ENCODE measurements at places on chromosomes 4 and X. TPM values are rescaled to one million over a fixed set of nuclear protein-coding genes. Genes with fewer than 3 reads are reported as not detected.

- DNase-seq: no peak
Observed at GRCh38 chrX:55142919-55143310, 54.1 kb downstream of the PAGE2 start.

Gene ABLIM2
- total RNA-seq: 8.2 TPM

DNA sequence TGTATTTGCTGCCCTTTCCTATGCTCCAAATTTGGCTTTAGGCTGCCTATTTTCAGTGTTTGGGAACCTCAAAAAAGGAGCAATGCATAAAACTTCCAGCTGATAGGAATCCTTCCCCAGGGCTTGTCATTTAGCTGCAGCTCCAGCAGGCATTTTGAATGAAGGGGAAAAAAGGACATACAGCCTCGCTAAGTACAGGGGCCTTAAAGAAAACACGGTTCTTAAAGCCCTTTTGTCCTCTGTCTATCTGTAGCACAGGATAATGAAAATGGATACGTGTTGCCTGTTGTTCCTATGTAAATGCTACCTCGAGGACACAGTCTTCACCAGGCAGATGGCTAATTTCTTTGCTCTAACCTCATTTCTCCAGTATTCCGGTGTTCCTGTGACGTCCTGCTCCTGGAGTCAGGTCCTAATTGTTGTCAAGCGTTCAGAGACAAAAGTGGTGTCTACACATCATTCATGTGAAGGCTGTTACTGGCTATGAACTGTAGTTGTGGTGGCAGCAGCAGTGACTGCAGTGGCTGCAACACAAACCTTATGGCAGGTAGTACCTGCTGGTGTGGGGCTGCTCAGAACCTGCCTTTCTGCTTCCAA, 117.4 kb downstream of the MGST2 start:
- no peak for DNase-seq

GRCh38 chr4:107619066-107619465, 101.0 kb downstream of the PAPSS1 start:
- no peak for DNase-seq

DNA sequence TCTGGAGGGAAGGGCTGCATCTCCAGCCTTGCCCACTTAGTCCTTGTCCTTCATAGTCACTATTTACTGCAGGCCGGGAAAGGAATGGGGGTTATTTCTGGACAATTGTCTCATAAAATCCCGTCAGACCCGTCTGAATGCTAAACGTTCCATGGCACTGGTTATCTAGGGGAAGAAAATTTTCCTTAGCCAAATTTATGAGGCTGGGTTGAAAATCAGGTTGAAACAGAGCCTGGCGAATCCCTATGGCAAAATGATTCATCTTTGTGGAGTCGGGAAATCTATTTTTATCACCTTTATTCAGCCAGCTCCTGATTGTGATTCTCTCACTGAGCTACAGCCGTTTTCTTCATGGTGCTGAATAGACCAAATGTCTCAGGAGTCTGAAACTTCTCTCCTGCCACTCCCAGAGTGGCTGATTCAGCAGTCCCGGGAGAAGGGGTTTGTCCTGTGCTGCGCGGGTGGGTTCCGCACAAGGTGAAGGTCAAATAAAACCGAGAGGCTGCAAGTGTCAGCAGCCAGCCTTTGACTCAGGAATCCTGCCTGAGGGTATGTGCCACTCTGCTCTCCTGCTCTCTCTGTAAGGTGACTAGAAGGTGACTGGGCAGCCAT, 1.0 kb downstream of the LIMCH1 start:
- DNase-seq: no peak

GRCh38 chrX:42686706-42687105, 91.3 kb downstream of the PPP1R2C start:
- DNase-seq: no peak

GRCh38 chrX:11129534-11130105, 18.5 kb downstream of the HCCS start:
- DNase-seq: no peak

Gene ZMAT1
- 19.0 TPM for total RNA-seq

DNA sequence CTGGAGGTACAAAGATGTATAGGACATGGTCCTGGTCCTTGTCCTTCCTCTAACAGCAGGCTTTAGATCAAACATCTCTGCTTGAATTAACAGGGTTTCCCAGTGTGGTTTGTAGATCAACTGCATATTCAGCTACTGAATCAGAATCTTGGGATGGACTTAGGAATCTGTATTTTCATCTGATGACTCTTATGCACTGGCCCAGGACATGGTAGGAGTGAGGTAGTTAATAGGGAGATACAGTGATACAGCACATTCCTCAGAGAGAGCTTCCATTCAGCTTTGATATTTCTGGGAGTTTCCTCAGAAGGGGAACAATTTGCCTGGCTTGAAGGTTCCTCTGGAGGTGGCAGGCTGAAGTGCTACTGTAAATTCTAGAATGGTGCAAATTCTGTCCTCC, 203.1 kb downstream of the LARP7 start:
- DNase-seq: no peak

Gene CCNA2
- 1.3 TPM for total RNA-seq

DNA sequence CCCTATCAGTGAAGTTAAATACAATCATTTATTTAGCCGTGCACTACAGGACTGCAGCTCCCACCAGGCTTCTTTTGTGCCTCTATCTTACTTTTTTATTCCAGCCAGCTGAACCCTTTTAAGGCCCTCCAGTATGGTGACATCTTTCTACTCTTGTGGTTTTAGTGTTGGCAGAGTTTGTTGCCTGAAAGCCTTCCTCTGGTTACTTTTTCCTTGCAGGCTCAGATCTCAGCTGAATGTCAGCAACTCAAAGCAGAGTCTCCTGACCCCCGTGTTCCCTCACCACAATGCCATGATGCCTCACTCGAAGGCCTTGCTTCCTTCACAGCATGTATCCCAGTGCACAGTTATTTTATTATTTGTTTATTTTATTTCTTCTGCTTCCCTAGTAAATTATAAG, 818.9 kb upstream of the LCORL start:
- DNase-seq: no peak

- no peak for DNase-seq
Observed at GRCh38 chrX:70552130-70552704, 107.6 kb downstream of the DLG3 start.

DNA sequence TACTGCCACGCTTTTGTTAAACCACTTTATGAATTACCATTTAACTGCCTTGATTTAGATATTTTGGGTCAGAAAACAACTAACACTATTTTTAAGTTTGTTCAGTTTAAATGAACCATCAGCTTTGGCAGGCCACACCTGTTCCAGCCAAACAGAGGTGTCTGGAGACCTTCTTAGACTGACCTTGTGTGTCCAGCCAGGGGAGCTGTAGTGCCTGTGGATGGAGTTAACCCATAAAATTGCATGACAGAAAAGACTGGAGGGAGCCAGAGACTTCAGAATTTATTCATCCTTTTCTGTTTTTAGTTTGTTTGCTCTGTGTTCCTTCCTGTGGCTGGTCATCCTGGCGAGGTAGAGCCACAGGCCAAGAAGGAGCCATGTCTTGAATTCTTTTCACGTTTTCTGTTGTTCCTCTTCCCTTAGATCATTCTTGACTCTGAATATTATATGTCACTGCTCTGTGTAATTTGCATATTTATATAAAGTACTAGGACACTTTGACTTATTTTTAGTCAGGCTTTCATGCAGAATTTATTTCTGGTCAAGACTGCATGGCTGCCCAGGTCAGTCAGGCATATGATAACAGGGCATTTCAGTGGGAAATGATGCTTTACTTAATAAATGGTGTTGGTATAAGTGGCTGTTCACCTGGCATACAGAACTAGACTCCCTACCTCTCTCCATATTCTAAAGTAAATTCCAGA, 26.7 kb downstream of the HERC3 start:
- no peak for DNase-seq

- no peak for DNase-seq
Observed at GRCh38 chr4:121654738-121655137, 42.0 kb downstream of the ANXA5 start.

Gene HCFC1
- 20.2 TPM for total RNA-seq

Gene CTAG1B
- not detected for total RNA-seq

Gene MAGEB2
- total RNA-seq: not detected

DNA sequence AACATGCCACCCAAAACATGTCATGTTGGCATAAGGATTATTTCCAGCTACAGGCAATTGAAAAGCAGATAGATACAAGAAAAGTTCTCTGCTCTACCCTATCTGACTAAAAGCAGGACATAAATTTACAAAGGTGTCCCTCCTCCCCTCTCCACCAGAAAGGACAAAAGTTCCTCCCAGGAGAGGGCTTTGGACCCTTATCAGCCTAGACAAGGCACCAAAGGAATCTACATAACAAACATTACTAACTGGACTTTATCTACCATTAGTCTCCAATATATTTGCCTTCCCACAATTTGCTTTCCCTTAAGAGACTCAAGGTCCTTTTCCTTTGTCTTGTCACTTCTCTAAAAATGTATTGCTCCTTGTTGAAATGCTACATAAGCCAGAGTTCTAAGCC, 55.6 kb downstream of the ADGRA3 start:
- no peak for DNase-seq

DNA sequence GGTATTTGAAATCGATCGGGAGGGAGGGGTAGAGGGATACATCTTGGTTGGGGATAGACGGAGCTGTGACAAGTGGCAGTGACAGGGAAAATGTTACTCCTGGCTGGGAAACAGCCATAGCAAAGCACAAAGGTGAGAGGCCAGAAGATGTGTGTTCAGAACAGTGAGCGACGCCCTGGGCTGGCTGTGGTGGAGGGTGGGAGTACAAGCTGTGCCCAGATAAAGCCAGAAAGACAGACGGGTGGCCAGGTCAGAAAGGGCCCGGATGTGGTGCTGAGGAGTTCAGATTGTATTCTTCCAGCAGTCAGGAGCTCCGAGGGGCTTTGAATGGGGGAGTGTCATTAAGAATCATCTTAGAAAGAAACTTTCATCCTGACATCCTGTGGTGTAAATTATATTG, 27.9 kb downstream of the CCDC149 start:
- DNase-seq: no peak

DNA sequence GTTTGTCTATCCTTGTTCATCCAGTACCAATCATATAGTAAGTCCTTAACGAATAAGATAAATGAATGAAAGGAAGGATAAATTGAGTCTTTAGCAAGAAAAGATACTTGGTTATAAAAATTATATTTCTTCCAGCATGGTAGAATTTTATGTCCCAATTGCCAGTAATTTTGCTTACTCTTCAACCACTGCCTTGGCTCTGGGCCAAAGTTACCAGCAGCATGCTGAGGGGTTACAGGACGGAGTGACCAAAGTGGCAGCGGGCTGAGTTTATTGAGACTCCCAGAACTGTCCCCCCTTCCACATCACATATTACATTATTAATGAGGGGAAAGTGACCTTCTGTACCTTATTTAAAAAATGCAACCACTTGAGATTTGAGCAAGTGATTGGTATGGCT, 121.7 kb downstream of the RASGEF1B start:
- no peak for DNase-seq

- no peak for DNase-seq
Observed at GRCh38 chrX:102154900-102155805, 624 bp downstream of the BEX5 start.

Gene ATP7A
- 16.4 TPM for total RNA-seq

DNA sequence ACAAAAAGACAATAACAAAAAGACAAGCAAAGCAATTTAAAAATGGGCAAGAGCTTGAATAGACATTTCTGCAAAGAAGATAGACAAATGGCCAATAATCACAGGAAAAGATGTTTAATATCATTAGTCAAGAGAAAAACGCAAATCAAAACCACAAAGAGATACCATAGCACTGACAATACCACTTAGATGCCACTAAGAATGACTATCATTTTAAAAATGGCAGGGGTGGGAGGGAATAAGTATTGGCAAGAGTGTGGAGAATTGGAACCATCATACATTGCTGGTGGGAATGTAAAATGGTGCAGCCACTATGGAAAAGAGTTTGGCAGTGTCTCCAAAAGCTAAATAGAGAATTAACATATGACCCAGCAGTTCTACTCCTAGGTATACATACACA, 15.1 kb upstream of the EXOC1 start:
- DNase-seq: no peak

Gene CLDN22
- not detected for total RNA-seq

GRCh38 chr4:56531823-56532222, 26.2 kb downstream of the ARL9 start:
- DNase-seq: no peak

Gene UBA1
- 149 TPM for total RNA-seq

DNA sequence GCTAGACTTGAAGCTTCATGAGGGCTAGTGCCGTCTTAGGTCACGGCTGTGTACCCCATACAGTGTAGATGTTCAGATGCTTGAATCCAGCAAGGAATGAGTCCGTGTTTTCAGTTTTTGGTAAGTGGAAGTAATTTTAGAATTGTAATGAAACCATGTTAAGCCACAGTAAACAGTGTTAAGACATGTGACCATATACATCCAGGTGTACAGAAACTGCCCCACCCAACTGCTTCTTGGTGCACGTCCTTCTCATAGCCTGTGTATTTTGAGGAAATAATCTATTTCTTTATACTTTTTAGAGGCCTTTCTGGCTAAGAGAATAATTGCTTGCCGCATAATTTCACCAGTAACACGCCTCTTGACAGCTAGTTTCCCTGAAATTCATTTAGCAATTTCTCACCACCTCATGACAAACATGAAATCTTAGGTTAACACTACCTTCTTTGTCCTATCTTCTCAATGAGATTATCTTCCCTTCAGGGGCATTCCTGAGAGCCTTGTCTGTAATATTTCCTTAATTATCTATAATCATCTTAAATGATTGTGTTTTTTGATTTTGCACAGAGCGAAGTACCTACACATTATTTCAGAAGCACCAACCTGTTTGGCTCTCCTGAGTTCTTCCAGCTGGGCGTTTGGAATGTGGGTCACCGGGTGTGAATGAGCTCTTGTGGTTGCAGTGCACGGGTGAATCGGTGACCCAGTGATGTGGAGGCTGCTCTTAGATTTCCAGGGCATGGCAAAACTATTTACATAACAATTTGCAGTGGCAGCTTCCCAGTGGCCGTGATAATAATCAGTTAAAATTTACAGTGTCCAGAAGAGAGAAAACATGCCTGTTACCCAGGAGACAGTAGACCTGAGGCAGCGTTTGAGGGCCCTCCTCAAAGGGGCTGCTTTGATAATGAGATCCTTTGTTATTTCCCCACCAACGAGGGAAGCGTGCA, 50.2 kb upstream of the TADA2B start:
- peak; percentile 55 for DNase-seq

Gene TEX13D
- total RNA-seq: not detected

Data from breast epithelium (tissue), 4 donors.